H9 (cell line): ENCODE measurements at places on chromosomes 11 and 22.
A peak's percentile ranks its signal among the peaks of the same experiment; 100 is the strongest.

DNA sequence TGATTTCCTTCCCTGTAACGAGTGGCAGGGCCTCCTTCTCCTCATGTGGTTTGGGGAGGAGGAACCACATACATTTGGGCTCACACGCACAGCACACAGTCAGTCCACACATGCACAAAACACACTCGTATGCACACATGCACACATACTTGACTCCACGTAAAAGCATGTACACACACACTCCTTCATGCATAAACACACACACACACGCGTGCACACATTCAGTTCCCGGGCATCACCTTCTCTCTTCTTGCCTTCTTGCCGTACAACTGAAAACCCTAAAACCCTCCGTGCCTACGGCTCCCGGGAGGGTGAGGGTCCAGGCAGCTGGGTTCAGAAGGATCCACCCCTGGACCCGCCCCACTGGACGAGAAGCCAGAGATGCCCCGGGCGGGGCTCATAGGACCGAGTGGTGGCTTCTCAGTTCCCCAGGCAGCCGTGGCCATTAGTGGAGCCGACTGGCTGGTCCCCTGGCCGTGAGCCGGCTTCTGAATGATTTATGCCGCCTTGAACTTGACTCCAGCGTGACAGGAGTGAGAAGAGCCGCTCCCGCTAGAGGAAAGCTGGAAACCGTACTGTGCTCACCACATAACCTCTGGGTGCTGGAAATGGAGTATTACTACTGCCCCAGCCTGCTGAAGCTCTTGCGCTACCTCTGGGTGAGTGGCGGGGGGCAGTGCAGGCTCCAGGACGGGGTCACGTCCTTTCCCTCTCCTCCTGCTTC lies 117.4 kb downstream of the KIAA1671 start:
- no peak for DNase-seq

- peak; percentile 86 for DNase-seq
Measured at GRCh38 chr11:61718621-61719302, 33.7 kb upstream of the MYRF start.

- DNase-seq: no peak
Measured at GRCh38 chr11:112057170-112057569, 16.6 kb downstream of the PIH1D2 start.

GRCh38 chr11:64933213-64933934 lies 2.3 kb downstream of the GPHA2 start:
- no peak for DNase-seq

DNA sequence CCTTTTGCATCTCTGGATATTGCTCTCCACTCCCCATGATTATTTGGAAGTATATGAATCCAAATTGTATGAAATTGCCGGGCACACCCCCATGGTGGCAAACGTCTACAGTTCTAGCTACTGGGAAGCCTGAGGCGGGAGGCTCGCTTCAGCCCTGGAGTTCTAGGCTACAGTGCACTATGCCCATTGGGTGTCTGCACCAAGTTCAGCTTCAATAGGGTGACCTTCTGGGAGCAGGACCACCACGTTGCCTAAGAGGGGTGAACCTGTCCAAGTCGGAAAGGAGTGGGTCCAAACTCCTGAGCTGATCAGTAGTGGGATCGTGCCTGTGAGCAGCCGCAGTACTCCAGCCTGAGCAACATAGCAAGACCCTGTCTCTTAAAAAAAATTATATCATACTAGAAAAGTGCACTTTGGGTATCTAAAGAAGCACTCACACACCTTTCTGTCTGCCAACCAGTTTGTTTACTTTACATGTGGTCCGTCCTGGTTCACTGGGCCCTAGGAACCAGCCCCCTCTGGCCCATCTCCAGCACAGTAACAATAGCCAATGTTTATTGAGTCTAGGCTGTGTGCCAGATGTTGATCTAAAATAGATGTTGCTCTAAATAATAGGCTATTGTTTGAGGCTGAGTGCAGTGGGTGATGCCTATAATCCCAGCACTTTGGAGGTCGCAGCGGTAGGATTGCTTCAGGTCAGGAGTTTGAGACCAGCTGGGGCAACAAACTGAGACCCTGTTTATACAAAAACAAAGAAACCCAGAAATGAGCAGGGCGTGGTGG lies 16.4 kb upstream of the KAT5 start:
- DNase-seq: no peak

DNA sequence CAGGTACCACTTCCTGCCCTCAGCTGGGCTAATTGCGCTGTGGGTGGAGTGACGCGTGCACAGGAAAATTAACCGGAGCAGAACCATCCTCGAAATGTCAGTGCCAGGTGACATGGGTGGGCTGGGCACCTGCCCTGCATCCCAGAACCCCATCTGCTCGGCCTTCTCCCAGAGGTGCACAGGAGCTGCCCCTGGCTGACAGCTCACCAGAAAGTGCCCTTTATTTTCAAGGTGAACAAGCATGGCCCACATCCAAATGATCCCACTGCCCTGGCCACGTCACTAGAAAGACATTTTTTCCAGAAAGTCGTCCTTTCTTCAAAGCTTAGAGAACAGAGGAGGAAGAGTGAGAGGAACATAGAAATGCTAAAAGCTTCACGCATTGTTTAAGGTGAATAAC lies 4.1 kb upstream of the ELFN2 start:
- no peak for DNase-seq

DNA sequence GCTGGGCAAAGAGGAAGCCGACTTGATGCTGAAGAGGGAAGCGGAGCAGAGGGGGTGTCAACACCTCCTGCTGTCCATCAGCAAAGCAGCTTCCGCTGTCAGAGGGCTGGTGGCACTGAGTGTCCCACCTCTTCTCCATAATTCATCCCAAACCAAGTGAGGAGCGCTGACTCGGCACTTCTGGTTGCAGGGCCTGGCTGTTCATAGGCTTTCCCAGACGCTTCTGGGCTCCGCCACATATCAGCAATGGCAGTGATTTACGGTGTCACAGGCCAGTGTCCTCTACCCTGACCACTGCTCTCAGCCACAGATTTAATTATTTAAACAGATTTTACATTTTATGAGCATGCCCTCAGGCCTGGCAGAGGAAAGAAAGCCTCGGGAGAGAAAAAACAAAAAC lies 70.1 kb upstream of the TENM4 start:
- DNase-seq: no peak

DNA sequence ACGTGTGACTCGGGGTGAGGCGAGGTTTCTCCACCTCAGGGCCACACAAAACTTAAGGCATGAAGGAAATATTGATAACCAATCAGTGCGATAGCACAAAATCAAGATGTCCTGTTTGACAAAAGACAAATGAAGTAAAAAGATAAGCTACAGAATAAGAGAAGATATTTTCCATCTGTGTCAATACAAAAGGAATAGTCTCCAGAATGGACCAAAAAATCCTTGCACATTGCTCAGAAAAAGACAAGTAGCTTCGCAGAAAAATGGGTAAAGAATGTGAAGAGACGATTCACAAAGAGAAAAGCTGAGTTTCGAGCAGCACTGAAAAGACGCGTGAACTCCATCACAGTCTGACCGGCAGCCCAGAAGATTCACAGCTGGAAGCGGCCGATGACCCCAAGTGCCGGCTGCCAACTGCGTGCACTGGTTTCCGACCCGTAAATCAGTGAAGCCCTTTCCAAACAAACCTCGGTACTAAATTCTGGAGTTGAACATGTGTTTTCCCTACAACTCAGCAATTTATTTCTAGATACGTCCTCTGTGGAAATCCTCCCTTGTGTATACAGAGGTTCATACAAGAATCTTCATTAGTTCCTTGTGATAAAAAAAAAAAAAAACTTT lies 308.4 kb downstream of the BRD1 start:
- DNase-seq: no peak

DNA sequence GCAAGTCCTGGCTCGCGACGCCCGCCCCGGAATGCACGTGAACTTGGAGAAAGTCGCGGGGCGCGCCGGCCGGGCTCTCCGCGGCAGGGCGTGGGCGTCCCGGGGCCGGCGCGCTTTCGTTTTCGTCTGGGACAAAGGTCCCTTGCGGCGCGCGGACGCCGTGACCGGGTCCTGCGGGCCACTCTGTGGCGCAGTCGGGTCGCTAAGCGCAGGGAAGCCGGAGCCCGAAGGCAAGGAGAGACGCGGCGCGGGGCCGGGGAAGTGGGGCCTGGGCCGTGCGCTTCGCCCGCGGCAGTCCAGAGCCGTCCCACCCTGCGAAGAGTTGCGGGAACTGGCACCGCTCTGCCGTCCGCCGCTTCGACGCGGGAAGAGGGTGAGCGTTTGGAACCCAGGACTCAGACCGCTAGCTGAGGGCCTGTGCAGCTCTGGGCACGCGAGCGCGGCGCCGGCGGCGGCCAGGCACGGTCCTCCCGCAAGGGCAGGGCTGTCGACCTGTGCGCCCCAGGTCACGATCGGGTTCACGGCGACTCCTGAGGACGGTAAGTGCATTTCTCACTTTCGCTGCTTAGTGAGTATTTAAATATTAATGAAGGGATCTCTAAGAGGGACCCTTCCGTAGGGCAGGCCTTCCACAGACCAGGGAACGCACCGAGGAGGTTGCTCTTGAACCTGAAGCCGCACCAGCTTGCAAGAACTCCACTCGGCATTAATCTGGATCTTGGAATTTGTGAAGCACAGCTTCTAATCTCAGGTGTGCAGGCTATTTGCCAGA lies 78.0 kb upstream of the PPARA start:
- DNase-seq: peak; percentile 63

- no peak for DNase-seq
Measured at GRCh38 chr11:41190437-41191082, 268.9 kb downstream of the LRRC4C start.

GRCh38 chr11:118957549-118957948 lies 1.5 kb downstream of the UPK2 start:
- DNase-seq: no peak

GRCh38 chr11:5666402-5666793 lies 18.5 kb downstream of the TRIM5 start:
- no peak for DNase-seq

GRCh38 chr22:41198027-41198580 lies 7.0 kb upstream of the L3MBTL2 start:
- DNase-seq: no peak

- peak; percentile 87 for DNase-seq
Measured at GRCh38 chr11:116445108-116446047, 327.4 kb downstream of the BUD13 start.

- no peak for DNase-seq
Measured at GRCh38 chr11:46402957-46403902, 11.7 kb upstream of the CHRM4 start.

DNA sequence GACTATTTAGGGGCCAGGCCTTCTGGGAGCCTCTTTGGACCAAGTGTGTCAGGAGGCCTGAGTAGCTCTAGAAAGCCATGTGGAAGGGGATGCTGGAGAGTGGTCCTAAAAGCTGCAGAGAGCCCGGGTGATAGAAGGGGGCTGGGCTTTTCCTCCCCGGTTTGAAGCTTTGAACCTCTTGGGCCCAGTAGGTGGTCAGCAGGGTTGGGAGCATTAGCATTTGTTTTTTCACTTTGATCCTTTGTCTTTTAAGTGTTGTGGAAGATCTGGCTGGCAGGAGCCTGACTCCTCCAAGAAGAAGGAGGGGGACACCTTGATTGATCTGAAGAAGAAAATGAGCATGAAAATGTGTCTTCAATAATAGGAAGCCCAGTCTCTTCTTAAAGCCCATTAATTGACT lies 596.6 kb downstream of the INSC start:
- peak; percentile 68 for DNase-seq

DNA sequence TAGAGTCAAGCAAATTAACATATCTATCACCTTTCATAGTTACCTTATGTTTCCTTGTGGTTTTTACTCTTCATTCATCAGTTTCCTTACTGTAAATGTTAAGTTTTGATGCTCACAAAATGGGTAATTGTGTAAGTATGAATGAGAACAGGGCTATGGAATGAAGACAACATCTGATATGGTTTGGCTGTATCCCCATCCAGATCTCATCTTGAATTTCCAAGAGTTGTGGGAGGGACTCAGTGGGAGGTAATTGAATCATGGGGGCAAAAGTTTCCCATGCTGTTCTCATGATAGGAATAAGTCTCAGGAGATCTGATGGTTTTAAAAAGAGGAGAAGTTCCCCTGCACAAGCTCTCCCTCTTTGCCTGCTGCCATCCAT lies 107.6 kb downstream of the CCDC34 start:
- DNase-seq: no peak

DNA sequence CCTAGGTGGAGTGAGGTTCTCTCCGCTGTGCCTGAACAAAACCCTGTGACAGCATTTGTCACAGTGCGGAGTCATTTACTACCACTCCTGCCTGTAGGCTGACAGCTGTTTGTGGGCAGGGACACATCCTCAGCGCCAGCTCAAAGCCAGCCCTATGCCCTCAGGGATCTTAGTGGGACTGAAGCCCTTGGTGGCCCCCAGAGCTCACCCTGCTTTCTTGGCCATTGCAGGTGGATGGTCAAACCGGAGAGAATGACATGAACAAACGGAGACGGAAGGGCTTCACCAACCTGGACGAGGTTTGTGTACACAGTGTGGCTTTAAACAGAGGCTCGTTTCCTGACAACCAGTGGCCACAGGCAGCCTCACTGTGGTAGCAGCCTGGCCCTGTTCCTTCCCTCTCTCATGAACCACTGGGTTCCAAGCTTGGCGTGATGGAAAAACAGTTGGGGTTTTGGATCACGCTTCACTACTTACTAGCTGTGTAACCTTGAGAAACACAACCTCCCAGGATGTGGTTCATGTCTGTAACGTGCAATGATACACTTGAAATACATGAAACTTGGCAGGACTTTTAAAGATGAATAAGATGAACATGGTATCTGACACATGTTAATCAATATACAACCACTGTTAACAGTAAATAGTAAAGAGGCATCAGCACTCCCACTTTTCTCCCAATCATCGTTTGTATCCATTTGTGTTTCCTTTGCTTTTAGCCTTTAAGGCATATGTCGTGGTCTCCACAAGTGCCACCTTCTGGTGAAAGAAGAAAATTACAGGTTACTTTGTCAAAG lies 125.8 kb downstream of the MICAL2 start:
- no peak for DNase-seq

DNA sequence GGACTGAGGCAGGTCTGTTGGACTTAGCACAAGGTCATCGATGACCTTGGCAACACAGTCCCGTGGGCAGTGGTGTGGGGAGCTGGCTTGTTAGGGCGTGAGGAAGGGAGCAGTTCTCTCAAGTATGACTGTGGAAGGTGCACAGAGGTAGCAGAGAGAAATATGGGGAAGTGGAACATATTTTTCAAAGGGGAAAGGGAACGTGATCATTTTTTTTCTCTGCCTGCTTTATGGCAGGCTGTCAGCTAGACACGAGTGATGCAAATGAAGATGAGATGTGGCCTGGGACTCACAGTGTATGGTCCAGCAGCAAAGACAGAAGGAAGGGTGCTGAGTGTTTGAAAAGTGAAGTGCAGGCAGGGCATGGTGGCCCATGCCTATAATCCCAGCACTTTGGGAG lies 30.6 kb downstream of the ADAMTS8 start:
- no peak for DNase-seq

GRCh38 chr22:48563966-48564330 lies 1263.7 kb downstream of the BRD1 start:
- DNase-seq: no peak

DNA sequence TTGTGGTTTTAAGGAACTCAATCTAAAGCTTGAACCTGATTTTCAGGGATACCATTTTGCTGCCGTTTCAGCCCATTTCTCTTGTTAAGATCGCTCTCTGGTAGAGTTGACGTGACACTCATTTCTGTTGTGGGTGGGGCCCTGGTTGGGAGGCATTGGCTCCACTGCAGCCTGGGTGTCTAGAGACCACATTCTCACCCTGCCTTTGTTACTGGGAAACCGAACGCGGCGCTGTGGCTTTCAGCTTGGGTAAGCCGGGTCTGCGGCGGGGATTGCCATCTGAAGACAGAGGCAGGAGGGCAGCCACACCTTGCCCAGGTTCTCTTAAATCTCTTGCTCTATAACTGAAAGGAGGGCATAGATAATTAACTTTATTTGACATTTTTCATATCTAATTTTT lies 3.2 kb downstream of the EHF start:
- DNase-seq: no peak
